Lung microvascular endothelial cell (primary cell): ENCODE measurements at places on chromosomes 12 and 14. TPM values are rescaled to one million over a fixed set of nuclear protein-coding genes. Genes with fewer than 3 reads are reported as not detected.

GRCh38 chr12:69000074-69000473, 67.1 kb upstream of the CPM start:
- DNase-seq = no peak

GRCh38 chr12:43331935-43332334, 220.1 kb downstream of the ADAMTS20 start:
- no peak for DNase-seq

- peak; percentile 22 for DNase-seq
Observed at GRCh38 chr12:98374007-98374406, 141.4 kb upstream of the TMPO start.

The DNAI7 gene
- total RNA-seq = not detected in 2 replicates

The CDC42BPB gene
- total RNA-seq = 73.7 and 104 TPM in 2 replicates

The ACRBP gene
- 0.20 and 0.22 TPM in 2 replicates for total RNA-seq

The NTF3 gene
- total RNA-seq = under 0.01 and 0.20 TPM in 2 replicates

The DBX2 gene
- total RNA-seq = not detected in 2 replicates
